ENCODE measurements at places on chromosomes 3 and 15.

DNA sequence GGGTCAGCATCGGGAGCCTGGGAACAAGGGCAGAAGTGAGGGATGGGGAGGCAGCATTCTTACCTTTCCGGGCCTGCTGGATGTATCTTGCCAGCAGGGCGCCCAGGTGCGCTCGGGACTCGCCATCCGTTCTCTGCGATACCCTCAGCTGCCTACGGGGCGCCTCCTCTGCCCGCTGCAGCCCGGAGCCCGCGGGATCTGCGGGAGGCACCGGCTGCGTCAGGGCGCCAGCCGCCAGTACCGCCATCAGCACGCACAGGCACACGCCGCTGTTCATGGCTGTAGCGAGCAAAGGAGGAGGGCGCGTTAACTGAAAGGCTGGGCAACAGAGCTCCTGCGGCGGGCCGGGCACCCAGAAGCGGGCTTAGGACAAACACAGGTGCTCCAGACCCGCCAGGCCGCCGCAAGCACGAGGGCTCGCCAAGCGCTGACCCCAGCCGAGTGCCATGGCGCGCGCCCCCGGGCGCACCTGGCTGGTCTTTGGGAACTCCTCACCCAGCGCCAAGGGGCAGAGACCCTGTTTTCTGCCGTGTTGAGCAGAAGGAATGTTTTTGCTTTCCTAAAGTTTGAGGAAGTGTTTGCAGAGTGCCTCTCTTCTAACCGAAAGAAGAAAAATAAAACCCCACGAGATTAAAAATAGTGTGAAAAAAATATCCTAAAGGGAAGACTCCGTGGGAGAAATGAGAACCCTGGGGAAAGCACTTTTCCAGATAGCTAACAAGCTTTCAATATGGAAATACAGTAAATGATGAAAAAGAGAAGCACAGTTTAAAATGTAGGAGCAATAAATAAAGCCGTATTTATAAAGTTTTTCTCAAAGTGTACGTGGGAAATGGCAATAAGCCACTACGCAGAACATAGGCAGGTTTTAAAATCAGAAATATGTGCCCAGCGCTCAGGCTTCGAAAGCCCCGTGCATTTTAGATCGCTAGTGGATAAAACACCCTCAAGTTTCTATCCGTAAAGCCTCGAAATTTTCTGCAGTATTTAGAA is 2.3 kb downstream of the CCK start:
- DNase-seq: no peak

DNA sequence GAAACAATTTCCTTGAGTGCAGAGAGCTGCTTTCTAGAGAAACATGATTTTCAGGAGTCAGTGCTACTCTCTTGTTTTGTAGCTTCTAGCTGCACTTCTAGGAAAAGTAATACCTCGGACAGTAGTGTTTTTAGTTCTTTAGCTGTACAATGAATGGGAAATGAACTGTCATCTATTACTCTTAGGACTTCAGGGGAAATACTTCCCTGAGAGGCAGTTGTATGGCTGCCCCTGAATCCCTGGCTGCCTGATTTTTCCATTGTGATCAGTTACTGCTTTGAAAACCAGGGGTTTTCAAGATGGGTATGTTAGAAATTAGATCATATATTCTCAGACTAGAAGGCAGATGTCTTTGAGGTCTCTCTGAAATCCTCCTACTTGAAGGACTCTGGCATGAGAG is 200.3 kb upstream of the SEMA6D start:
- no peak for DNase-seq

- DNase-seq: no peak
These were observed 41.1 kb downstream of the BBS4 start for GRCh38 chr15:72727154-72727553.

DNA sequence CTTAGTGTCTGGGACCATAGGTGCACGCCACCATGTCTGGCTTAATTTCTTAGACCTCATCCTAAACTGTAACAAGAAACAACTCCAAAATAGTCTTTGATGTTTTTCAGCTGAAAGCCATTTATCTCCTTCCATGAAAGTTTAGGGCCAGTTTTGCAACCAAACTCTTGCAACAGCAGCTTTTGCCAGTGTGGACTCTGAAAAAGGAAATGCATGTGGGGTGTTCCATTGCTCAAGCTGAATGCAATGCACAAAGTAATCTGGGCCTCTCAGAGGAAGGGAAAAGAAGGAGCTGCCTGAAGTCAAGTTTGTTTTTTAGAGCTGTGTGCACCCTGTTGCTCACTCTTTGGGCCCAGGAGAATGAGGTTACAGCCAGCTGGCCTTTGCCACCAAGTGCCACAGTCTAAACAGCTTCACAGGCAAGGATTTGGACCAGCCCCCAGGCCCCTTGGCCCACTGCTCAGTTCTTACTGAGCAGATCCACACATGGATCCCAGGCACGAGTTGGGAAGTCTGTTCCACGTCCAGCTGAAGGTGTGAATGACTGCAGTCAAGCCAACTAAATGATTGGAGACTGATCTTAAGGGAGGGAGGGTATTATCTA is 212.3 kb upstream of the LRRFIP2 start:
- DNase-seq: no peak

DNA sequence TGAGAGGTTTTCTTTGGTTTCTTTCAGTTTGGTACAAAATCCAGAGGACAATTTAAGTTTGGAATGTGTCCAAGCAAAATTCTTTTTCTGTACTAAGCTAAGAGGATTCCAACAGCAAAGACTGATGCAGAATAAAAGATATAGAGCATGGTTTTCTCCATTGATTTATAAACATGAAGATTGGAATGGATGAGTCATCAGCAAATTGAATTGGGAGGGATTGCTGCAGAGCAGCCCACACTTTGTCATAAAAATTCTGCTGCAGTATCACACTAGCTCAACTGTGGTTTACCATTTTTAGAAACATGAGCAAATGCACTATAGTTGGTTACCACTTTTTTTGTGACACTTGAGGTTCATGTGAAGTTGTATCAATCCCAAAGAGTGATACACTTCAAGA is 16.1 kb upstream of the LARP6 start:
- no peak for DNase-seq

GRCh38 chr3:126554560-126555525 is 3.9 kb downstream of the C3orf22 start:
- DNase-seq: no peak

- no peak for DNase-seq
These were observed 813.2 kb downstream of the AGBL1 start for GRCh38 chr15:86892774-86893449.

- no peak for DNase-seq
These were observed 717 bp downstream of the PXK start for GRCh38 chr3:58333206-58334012.

DNA sequence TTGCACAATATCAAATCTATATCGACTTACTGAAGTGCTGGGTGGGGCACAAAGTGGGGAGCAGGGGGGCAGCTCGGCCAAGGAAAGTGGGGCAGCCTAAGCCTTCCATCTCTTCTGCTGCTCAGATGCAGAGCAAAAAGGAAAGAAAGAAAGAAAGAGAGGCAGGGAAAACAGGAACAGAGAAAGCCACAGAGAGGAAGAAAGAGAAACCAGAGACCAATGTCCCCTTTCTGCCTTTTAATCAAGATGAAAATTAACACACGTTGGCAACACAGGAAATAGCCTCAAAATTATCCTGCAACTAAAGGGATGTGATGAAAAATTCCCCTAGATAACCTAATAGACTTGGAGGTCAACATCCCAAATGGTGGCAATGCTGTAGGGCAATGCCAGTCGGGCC is 72.2 kb upstream of the RAD18 start:
- DNase-seq: no peak

GRCh38 chr15:61915640-61916039 is 144.6 kb downstream of the VPS13C start:
- no peak for DNase-seq

GRCh38 chr3:98991393-98991792 is 89.9 kb upstream of the DCBLD2 start:
- DNase-seq: no peak

DNA sequence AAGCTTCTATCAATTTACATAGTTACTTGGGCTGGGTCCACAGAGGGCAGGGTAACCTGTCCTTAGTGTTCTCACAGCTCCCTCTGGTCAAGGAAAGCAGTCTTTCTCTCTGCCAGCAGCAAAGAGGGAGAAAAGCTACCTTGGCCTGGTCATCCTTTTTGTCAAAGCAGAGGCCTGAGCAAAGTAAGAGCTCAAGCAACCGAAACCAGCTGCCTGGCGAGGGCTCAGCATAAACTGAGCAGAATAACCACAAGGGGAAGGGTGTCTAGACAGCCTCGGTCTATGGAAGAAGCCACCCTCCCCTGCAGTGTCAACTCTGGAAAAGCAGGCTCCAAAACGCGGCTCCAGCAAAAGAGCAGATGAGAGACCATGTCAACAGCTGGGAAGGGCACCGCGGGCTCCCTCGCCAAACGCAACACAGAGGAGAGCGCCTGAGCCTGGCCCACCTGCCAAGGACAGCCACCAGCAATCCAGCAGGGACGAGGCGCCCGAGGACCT is 17.4 kb downstream of the LRIG1 start:
- DNase-seq: no peak

GRCh38 chr3:131110087-131110486 is 83.4 kb downstream of the NEK11 start:
- DNase-seq: no peak

DNA sequence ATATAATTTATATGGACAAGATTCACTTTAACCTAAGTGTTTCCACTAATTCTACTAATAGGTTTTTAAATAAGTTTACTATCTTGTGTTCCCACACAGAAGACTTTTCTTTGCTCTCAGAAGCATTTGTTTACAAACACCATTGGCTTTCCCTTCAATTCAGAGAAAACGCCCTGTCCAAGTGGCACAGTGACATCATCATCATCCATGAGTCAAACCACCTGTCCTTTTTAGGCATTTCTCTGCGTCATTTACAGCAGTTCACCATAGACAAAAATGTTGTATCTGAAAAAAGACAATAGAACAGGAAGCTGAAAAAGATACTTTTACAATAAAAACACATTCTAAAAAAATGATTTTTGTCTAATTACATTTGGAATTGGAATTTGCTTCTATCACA is 9.3 kb upstream of the BCL2L10 start:
- no peak for DNase-seq

- DNase-seq: no peak
These were observed 3.8 kb downstream of the MKRN2 start for GRCh38 chr3:12560505-12561190.

DNA sequence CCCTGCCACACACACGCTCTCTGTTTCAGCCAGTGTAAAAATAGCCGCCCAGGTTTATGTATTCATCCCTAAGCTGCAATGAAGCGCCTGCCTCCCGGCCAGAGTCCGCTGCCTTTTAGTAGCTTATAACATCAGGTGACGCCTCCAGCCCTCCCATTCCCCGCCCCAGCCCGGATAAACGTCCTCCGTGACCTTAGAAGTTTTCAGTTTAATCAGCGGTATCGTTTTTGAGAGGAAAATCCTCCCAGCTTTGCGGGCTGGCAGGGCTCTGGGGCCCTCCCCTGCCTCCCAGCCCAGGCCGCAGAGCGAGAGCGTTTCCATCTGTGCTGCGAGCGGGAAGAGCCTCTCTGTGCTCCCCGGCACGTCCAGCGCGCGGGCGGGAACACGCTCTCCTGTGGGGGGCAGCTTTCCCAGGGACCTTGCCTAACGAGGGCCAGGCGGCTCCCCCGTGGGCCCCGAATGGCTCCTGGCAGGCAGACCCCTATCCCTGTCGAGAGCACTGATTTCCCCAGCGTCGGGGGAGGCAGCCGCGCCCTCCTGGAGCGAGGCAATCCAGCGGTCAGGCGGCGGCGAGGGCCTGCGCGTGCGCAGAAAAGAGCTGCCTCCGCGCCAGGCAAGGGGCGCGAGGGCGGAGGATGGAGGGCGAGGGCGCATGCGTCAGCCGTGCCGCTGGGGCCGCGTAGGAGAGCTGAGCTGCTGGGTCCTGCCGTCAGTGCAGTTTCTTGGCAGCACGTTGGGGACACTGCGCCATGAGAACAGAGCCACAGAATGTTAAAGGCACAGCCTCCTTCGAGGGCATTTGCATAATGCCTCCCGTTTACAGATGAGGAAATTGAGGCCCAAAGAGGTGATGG is 71.1 kb downstream of the CCNL1 start:
- DNase-seq: no peak

- no peak for DNase-seq
These were observed 37.6 kb downstream of the TMCC1 start for GRCh38 chr3:129855832-129856419.

GRCh38 chr3:122331886-122332285 is 6.8 kb downstream of the CSTA start:
- DNase-seq: no peak

- no peak for DNase-seq
These were observed 18.9 kb downstream of the PTPN23 start for GRCh38 chr3:47399531-47400270.

- DNase-seq: no peak
These were observed 27.8 kb upstream of the FRMD4B start for GRCh38 chr3:69413551-69414207.

- no peak for DNase-seq
These were observed 7.3 kb downstream of the VILL start for GRCh38 chr3:37997791-37998370.

DNA sequence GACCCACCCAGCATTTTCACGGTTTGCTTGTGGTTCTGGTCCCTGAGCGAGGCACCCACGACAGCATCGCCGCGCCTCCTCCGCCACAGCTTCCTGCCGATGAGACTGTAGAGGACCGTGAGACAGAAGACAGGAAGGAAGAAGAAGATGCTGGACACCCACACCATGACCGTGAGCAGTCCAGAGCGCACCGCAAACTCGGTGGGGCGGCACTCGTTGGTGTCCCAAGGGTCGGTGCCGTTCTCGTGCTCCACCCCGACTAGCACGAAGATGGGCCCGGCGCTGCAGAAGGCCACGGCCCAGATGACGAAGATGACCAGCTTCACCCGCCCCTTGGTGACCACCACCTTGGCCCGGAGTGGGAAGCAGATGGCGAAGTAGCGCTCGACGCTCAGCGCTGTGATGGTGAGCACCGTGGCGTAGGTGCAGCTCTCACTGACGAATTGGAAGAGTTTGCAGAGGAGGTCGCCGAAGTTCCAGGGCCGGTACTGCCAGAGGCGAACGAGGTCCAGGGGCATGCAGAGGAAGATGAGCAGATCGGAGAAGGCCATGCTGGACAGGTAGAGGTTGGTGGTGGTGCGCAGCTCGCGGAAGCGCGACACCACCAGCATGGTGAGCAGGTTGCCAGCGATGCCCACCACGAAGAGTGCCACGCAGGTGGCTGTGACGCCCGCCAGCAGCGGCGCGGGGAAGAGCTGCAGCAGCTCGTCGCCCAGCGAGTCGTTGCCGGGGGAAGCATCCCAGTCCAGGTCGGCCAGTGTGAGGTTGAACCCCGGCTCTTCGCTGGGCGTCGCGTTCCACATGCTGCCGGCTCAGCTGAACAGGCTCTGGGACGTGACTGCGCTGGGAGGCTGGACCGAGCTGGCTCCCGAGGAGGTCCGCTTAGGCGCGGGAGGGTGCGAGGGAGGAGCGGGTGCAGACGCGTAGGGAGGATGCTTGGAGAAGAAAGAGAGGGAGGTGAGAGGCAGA is at the start of gene GHSR:
Gene GHSR, minus strand, starts transcription at position 846 of the 969 bp plus-strand sequence. Its CDS starts 43 bp downstream, at position 803.
- DNase-seq: no peak

GRCh38 chr3:163368168-163368567 is 1710.1 kb downstream of the SI start:
- DNase-seq: no peak

DNA sequence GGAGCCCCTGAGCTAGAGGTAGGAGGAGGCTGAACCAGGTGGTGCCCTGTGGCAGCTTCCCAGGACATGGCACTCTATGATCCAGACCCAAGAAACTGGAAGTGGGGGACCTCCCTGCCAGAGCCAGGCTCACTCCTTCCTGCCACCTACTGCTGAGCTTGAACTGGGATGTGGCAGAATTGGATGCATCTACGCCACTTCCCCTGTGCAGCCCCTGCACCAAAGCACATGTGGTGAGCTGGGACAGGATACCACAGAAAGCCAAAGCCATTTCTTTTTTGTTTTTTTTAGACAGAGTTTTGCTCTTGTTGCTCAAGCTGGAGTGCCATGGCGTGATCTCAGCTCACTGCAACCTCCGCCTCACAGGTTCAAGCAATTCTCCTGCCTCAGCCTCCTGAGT is 518.0 kb upstream of the PPP2R3A start:
- no peak for DNase-seq

All from hypothalamus (tissue), 51 donors.